Naive thymus-derived CD4-positive, alpha-beta T cell (primary cell): ENCODE measurements at places on chromosomes 3 and 15. TPM values are rescaled to one million over a fixed set of nuclear protein-coding genes. Genes with fewer than 3 reads are reported as not detected.

DNA sequence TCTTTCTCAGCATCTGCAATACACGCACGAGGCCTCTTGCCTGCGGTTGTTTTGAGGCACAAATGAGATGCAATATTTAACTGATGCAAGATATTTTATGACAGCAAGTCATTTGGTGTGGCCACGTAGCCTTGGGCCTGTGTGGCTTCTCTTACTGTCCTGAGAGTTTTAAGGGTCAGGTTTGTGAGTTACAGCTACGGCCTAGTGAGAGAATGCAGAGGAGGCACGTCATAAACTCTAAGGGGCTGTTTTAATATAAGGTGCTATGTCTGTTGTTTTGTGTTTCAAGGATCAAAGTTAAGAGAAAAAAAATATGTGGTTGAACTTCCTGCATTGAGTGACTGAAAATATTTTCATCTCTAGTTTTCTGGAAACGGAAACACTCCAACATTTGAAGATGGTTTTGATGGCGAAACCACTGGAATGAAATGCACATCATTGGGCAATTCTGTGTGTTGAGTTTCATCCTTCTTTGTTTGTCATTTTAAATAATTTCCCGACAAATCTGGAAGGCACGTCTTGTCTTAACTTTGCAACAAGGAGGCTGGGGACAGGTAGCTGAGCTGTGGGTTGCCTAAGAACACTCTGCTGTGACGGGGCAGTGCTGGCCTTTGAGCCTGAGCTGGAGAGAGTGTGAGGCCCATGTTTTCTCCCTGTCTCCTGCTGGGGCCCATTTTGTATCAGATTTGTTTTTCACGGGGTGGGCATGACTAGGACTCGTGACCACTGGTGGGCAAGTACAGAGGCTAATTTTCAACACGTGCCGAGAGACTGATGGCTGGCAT lies 5.1 kb downstream of the APBA2 start:
- peak; percentile 83 for DNase-seq

DNA sequence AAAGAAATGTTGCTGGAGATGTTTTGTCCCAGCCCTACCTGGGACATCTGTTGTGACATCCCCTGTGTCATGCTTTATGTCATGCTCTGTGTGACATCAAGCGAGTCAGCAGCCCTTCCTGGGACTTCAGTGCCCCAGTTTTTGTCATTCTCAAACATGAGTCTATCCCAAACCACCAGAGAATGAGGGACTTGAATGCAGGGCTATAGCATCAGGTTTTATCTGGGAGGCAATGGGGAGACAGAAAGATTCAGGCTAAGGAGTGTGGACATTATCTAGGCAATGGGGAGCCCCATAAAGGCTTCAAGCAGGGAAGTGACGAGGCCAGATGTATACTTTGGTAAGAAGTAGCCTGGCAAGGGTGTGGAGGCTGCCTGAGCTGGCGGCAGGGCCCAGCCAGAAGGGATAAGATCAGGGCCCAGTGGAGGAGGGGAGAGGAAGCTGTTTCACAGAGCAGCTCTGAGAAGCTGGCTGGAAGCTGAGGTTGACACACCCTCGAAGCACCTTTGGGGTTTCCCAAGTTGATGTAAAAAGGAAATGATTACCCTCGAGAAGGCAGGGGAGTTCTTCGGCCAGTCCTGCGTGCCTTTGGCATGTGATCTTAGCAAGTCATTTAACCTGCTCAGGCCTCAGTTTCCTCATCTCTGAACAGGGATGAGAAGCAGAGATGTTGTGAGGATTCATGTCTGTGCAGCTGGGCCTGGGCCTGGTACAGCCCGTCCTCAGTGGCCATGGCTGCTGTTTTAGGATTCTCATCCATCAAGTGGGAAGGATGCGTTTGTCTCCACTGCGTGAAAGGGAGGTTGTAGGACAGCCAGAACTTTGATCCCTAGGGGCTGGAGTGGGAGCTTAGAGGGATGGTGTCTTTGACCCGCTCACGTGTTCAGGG lies 34.3 kb downstream of the IRAK2 start:
- peak; percentile 74 for DNase-seq

GRCh38 chr3:172213904-172214303 lies 174.5 kb downstream of the FNDC3B start:
- no peak for DNase-seq

DNA sequence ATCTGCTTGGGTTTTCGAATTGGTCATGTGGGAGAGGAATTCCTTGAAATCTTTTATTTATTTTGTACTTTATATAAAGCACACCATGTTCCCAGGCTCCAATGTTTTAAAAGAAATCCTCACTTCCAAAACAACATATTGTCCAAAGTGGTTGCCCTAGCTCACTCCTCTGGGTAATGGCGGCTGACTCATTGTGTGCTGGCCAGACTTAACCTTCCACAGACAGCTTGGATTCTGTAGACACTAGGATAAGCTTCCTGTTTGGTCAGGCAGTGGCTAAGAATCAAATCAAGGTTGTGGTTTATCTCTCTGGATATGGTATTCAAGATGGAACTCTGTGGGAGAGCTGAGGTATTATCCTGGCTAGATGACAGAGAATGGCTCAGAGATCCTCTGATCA lies 55.8 kb upstream of the FAM98B start:
- no peak for DNase-seq

GPR149 gene
- not detected for total RNA-seq

- DNase-seq = no peak
These were observed 28.6 kb downstream of the MAGEF1 start for GRCh38 chr3:184683234-184683633.

TEX55 gene
- total RNA-seq = not detected
